Spinal cord (tissue), 10 donors: ENCODE measurements at places on chromosomes 3 and 15. TPM values are rescaled to one million over a fixed set of nuclear protein-coding genes. Genes with fewer than 3 reads are reported as not detected.

The SLC15A2 gene
- total RNA-seq = 24.2 TPM

The CCR8 gene
- not detected for total RNA-seq

The ABHD2 gene
- 75.7 TPM for total RNA-seq

The BSN gene
- 14.8 TPM for total RNA-seq

The DPPA2 gene
- not detected for total RNA-seq

The CCNB2 gene
- total RNA-seq = 15.5 TPM

The CTDSPL gene
- 45.5 TPM for total RNA-seq

The UQCC5 gene
- total RNA-seq = 2.8 TPM

The KCNMB3 gene
- total RNA-seq = 4.9 TPM

The PGBD4 gene
- total RNA-seq = 4.0 TPM

The XIRP1 gene
- total RNA-seq = 0.50 TPM

The ETV5 gene
- 29.3 TPM for total RNA-seq

The LRRIQ4 gene
- 0.20 TPM for total RNA-seq

The NAALADL2 gene
- total RNA-seq = 19.1 TPM

The KY gene
- 1.5 TPM for total RNA-seq

The FOXL2NB gene
- total RNA-seq = 5.2 TPM

The RETNLB gene
- not detected for total RNA-seq

The AMOTL2 gene
- 82.9 TPM for total RNA-seq

The MUSTN1 gene
- 189 TPM for total RNA-seq

The LRTM1 gene
- total RNA-seq = 0.17 TPM

The ANKRD34C gene
- total RNA-seq = 0.28 TPM

The SERINC4 gene
- total RNA-seq = not detected

The MAP6D1 gene
- total RNA-seq = 17.1 TPM

The DAZL gene
- total RNA-seq = 0.06 TPM

The LINGO1 gene
- 13.7 TPM for total RNA-seq

The ITPKA gene
- 0.89 TPM for total RNA-seq

The MORC1 gene
- total RNA-seq = 0.06 TPM

The SQOR gene
- 13.3 TPM for total RNA-seq

The ABI3BP gene
- total RNA-seq = 43.4 TPM

The TNNC1 gene
- 3.3 TPM for total RNA-seq

The CLDN18 gene
- total RNA-seq = 0.20 TPM

The AQP9 gene
- 5.6 TPM for total RNA-seq

The LTK gene
- 0.17 TPM for total RNA-seq

The ATP8B4 gene
- total RNA-seq = 7.3 TPM

The LARP6 gene
- total RNA-seq = 20.6 TPM

The PRR20G gene
- not detected for total RNA-seq

The GHRL gene
- total RNA-seq = 0.39 TPM

The RYR3 gene
- total RNA-seq = 15.7 TPM

The EXD1 gene
- not detected for total RNA-seq

The TMEM212 gene
- total RNA-seq = 0.40 TPM

The PPP1R14D gene
- not detected for total RNA-seq

The TEX55 gene
- total RNA-seq = not detected

The TRPM1 gene
- 0.72 TPM for total RNA-seq

The SLC25A38 gene
- 17.6 TPM for total RNA-seq

The LRRC31 gene
- 1.4 TPM for total RNA-seq

The TM4SF1 gene
- total RNA-seq = 110 TPM

The MST1R gene
- total RNA-seq = 0.88 TPM

The MOBP gene
- total RNA-seq = 125 TPM

The GABRG3 gene
- total RNA-seq = 23.7 TPM

The THSD4 gene
- 127 TPM for total RNA-seq

The HYAL1 gene
- total RNA-seq = 3.2 TPM

The TLNRD1 gene
- 4.3 TPM for total RNA-seq

The TMEM266 gene
- total RNA-seq = 3.4 TPM

The CSPG5 gene
- 78.2 TPM for total RNA-seq

The CEP152 gene
- total RNA-seq = 6.6 TPM

The CCK gene
- total RNA-seq = 17.5 TPM

The GPR62 gene
- 1.2 TPM for total RNA-seq

The SLC2A2 gene
- total RNA-seq = 0.28 TPM
